ENCODE measurements at places on chromosomes 2 and 18. TPM values are rescaled to one million over a fixed set of nuclear protein-coding genes. Genes with fewer than 3 reads are reported as not detected.

DNA sequence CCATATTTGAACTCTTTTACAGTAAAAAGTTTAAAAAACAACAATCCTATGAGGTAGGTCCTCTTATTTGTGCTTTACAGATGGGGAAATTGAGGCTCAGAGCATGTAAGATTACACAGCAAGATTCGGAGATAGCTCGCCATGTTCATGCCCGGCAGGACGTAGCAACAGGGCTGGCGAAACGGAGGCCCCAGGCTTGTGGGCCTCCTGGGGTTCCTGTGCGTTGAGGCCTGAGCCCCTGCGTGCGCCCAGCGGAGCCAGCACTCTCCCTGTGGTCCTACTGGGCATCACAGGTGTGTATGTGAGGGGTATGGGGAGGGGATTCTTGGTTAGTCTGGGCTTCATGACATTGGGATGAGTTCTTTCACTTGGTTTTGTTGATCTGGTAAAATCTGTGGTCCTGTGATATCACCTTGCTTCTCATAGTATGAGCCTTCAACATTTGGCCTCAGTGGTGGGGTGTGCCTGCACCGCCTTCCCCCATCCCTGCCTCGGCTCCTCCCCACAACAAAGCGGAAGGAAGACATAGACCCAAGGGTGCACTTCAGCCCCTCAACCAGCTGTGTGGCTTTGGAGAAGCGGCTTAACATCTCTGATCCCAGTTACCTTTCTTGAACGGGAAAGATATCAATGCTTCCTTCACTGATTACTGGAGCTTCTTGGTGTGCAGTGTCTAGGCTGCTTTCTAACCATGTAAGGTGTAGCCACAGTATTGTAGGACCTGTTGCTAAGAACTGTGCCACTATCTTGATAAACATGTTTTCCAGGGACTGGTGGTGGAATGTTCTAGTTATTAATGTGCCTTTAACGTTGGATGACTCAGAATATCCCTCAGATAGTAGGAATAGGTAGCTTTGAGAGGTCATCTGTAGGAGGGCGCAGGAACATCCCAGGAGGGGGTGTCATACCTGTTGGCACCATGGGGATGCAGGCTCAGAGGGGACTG, 37.2 kb downstream of the HPCAL1 start:
- DNase-seq, result no peak

- DNase-seq, result no peak
These were observed 284.3 kb downstream of the NUP35 start for GRCh38 chr2:183408562-183408961.

- no peak for DNase-seq
These were observed 93.3 kb downstream of the HNRNPLL start for GRCh38 chr2:38509314-38509946.

GRCh38 chr2:7071154-7071553, 153.9 kb downstream of the RNF144A start:
- DNase-seq, result no peak

PHLPP1 gene
- 8.1 TPM for total RNA-seq

DNA sequence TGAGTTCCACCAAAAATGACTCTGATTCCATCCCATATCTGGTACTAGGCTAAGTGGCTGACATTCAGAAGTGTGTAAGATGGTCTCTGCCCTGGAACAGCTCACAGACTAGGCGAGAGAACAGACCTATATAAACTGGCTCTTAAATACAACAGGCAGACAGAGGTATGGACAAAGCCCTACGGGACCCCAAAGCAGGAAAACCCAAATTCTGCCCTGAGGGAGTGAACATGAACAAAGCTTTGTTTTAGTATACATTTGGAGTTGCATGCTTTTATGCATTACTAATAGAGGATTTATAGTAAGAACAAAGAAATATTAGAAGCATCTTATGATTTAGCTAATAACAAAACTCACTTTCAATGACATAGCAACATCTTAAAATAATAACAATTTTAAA, 25.1 kb downstream of the GDF7 start:
- DNase-seq, result no peak

STAT4 gene
- total RNA-seq, result 122 TPM

DNA sequence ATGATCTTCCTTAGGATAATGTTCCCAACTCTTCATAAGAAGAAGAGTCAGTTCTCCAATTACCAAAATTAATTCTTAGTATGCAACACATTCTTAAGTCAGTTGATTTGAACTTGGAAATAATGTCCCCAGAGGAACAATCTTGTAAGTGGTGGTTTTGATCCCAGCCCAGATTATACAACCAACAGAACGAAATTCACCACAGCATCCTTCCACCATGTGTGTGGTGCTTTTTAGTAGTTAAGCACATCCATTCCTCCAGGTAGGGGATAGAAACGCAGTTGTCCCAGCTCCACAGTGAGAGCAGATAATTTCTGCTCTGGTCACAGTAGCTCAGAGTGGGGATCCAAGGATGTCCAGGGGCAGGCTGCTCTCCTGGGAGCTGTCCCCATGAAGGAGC, 161.7 kb upstream of the SLC39A10 start:
- no peak for DNase-seq

DNA sequence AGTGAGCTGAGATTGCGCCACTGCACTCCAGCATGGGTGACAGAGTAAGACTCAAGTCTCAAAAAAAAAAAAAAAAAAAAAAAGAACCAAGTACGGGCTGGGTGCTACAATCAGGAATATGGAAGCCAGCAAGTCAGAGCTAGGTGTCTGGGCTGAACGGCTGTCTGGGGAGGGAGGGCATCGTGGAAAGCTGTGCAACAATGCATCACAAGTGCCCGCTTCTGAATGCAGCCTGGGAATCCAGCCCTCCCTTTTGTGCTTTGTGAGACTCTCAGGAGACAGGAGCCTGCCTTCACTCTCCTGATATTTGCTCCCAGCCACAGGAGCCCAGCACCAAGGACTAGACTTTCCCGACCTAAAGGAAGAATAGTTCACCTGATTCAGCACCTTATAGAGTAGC, 124.9 kb upstream of the SMAD2 start:
- DNase-seq, result no peak

Measured in activated CD4-positive, alpha-beta memory T cell treated with anti-CD3 and anti-CD28 coated beads, Interleukin-2, amount 10 ng/mL, durations not matched to agents 7 days and 5 days (primary cell).